ENCODE measurements at places on chromosomes 11 and 22. TPM values are rescaled to one million over a fixed set of nuclear protein-coding genes. Genes with fewer than 3 reads are reported as not detected.
A peak's percentile ranks its signal among the peaks of the same experiment; 100 is the strongest.

GRCh38 chr11:73217131-73217809 lies 811 bp upstream of the P2RY2 start:
- no peak for DNase-seq

GRCh38 chr11:131691181-131692041 lies 321.0 kb downstream of the NTM start:
- peak; percentile 70 for DNase-seq

DNA sequence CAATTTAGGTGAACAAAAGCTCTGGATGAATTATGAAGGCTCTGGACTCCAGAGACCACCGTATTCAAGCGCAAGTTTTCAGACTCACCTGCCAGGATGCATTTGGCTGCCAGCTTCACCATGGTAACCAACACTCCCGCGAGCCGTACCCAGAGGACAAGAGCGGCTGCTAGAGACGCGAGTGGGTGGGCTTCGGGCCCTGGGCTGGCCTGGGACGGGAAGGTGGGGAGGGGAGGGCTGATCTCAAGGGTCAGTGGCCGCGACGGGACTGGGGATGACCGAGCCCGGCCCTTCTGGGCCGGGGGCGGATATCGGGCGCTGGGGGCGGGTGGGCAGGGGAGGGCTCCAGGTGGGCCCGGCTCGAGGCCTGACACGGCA lies 344 bp downstream of the IFT27 start:
- peak; percentile 63 for DNase-seq

GRCh38 chr11:15757048-15757698 lies 599.2 kb downstream of the SOX6 start:
- no peak for DNase-seq

DNA sequence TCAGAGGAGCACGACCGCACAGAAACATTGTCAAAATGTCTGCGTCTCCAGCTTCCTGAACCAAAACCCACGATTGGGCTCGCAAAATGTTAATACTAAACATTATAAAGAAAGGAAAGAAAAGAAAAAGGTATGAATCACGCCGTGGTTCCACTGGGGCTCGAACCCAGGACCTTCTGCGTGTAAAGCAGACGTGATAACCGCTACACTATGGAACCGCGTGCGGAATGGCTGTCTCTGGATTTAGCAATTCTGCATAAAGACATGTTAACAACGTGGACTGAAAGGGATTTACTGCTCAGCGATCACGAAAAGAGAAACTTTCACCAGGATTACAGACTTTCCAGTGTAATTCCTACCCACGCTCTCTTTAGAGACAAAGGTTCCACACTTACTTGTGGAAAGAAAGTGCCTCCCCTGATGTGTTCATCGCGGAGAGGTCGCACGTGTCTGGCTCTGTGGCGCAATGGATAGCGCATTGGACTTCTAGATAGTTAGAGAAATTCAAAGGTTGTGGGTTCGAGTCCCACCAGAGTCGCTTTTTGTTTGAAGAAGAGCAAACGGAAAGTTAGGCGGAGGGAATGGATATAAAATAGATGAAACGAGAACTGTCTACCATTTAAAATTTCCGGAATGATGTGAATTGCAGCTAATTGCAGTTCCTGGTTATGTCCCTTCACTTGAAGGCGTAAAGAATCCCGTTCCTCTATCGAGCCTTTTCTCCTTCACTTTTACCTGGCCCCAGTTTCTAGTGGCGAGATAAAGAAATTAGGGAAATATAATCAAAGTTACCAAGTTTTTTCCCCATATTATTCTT lies 39.7 kb downstream of the OR4D9 start:
- DNase-seq: peak; percentile 89

The OR51A4 gene
- not detected for total RNA-seq

The TESMIN gene
- 3.5 TPM for total RNA-seq

The ARFIP2 gene
- total RNA-seq: 36.7 TPM

The HBG1 gene
- not detected for total RNA-seq

The PATE2 gene
- total RNA-seq: not detected

Measured in activated CD4-positive, alpha-beta T cell treated with anti-CD3 and anti-CD28 coated beads for 36 hours (primary cell).